ENCODE measurements at places on chromosomes 6 and 20.

- no peak for DNase-seq
These were observed 48.8 kb downstream of the CTCFL start for GRCh38 chr20:57476084-57476526.

- DNase-seq = no peak
These were observed 147.1 kb downstream of the LRFN2 start for GRCh38 chr6:40440053-40440452.

- DNase-seq = no peak
These were observed 26.3 kb downstream of the FAM50B start for GRCh38 chr6:3875486-3875885.

DNA sequence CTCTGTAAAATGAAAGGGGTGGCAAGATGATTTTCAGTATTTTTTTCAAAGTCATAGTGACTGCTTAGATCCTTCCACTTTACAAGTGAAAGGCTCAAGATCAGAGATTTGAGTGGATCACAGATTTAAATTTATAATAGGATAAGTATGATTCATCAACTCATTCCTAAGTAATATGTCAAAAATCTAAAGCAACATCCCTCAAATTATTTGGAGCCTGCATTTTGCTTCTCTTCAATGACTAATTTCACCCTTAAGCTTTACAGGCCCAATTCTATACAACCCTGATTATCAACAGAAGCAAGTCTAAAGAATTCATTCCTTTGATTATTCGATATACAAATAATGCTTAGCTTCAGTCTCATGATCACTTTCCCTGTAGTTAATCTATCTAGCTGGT is 93.9 kb upstream of the HEY2 start:
- DNase-seq = no peak

GRCh38 chr6:34131326-34132290 is 14.3 kb downstream of the GRM4 start:
- no peak for DNase-seq

DNA sequence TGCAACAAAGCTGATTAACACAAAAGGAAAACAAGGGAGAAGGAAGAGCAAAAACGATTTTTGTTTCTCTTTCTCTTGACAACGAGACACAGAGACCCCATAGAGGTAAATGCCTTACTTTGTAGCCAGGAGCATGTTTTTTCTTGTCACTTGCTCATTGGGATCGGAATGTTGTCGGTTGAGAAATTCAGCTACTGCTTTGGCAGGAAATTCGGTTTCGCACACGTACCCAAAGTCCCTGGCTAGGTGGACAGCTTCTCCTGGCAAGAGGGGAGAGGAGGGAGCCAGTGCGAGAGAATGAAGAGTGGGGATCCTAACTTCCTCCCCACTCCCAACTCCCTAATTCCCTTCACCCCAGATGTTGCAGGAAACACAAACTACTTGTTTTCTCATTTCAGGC is 14.5 kb downstream of the TFAP2A start:
- no peak for DNase-seq

DNA sequence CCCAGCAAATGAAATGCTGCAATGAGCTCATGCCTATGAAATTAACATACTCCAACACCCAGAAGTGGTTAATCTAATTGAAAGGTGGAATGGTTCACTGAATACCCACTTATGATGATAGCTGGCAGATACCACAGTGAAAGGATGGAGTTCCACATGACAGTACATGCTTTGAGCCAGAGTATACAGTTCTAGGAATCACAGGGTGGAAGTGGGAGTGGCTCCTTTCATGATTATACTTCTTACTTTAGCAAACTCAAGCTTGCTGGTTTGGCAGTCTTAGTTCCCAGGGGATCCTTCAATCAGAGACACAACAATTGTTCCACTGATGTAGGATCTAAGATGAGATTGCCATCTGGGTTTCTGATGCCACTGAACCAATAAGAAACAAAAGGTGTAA is 21.5 kb downstream of the CD164 start:
- no peak for DNase-seq

GRCh38 chr6:43492673-43493072 is 15.3 kb downstream of the TJAP1 start:
- no peak for DNase-seq

DNA sequence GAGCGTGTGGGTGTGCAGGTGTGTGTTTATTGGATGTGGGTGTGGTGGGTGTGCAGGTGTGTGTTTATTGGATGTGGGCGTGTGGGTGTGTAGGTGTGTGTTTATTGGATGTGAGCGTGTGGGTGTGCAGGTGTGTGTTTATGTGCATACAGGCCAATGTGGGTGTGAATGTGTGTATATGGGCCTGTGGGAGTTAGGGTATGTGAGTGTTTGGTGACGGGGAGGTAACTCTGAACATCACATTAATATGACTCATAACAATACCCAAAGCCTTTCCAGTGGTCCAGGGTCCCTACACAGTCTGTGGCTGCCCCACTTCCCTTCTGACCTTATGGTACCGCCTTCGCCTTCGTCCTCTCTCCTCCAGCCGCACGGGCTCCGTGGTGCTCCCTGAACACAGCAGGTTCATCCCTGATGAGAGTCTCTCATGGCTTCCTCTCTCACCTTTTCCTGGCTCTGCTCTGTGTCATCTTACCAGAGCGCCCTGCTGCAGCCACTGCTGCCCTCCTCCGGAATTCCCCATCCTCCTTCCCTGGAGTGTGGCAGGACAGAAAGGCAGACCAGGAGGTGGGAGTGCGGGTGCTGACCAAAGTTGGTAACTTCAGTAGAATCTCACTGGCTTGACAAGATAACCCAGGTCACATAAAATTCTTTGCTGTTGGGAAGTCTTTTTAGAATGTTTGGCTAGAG is 80.0 kb downstream of the SLC2A10 start:
- DNase-seq = no peak

All from stimulated activated CD8-positive, alpha-beta memory T cell treated with anti-CD3 and anti-CD28 coated beads, Interleukin-15, amount 100 ng/mL, for 1 hour (primary cell).